ENCODE measurements at places on chromosomes 5 and 9. TPM values are rescaled to one million over a fixed set of nuclear protein-coding genes. Genes with fewer than 3 reads are reported as not detected.

DNA sequence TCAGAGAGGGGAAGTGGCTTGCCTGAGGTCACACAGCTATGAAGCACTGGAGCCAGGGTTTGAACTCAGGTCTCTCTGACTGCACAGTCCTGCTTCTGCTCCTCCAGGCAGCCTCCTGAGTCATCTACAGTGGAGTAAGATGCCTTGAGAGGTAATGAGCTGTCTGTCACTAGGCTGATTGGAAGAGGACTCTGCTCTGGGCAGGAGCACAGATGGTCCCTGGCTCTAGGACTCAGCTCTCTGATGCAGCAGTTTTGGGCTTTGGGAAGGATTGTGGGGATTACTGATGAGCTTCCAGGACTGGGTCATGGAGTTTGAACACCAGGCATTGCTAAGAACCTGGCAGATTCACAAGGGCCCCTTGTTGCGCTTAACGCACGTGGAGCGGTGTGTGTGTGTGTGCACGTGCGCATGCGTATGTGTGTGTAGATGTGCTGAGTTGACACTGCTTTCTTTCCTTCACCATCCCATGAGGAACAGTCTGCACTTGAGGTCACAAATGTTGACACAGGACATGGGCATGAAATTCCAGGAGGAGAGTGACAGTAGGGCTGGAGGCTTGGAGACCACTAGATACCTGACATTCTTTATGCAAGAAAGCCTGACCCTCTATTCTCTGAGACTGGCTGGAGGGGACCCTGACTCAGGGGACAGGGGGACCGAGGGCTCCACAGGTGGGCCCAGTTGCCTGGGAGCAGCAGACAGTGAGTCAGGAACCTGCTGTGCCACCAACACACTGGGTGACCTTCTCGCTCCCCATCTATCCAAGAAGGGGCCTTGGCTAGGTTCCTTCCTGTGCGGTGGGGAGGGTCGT, 170.5 kb downstream of the RGS3 start:
- H3K4me3 ChIP-seq = no peak overlapping the region
- no peak overlapping the region for H3K27ac ChIP-seq
- no peak for DNase-seq
- no peaks in the 10 kb centered on the region for H3K27me3 ChIP-seq

GRCh38 chr9:131391020-131391419, 2.9 kb upstream of the PRRC2B start:
- peaks cover 25% of the 10 kb centered on the region for H3K4me1 ChIP-seq
- no peak overlapping the region for H3K27ac ChIP-seq
- no peak overlapping the region for H3K4me3 ChIP-seq
- DNase-seq = peak; percentile 60

- no peaks in the 10 kb centered on the region for H3K36me3 ChIP-seq
- no peak overlapping the region for H3K4me3 ChIP-seq
- peaks cover 29% of the 10 kb centered on the region for H3K27me3 ChIP-seq
- no peak for DNase-seq
Observed at GRCh38 chr5:73183481-73183891, 10.5 kb downstream of the TMEM174 start.

GRCh38 chr9:129781981-129782380, 21.0 kb upstream of the TOR1B start:
- no peak overlapping the region for H3K27ac ChIP-seq
- H3K4me3 ChIP-seq = no peak overlapping the region
- H3K4me1 ChIP-seq = peaks cover 12% of the 10 kb centered on the region

GRCh38 chr5:17852740-17853139, 218.5 kb downstream of the TAF11L14 start:
- H3K27ac ChIP-seq = no peak overlapping the region
- H3K27me3 ChIP-seq = no peaks in the 10 kb centered on the region
- no peaks in the 10 kb centered on the region for H3K36me3 ChIP-seq
- no peak overlapping the region for H3K4me3 ChIP-seq
- H3K4me1 ChIP-seq = no peaks in the 10 kb centered on the region

- no peak overlapping the region for H3K4me3 ChIP-seq
- H3K36me3 ChIP-seq = no peaks in the 10 kb centered on the region
- no peak for DNase-seq
- no peak overlapping the region for H3K27ac ChIP-seq
Observed at GRCh38 chr5:32814141-32814540, 103.0 kb downstream of the NPR3 start.

DNA sequence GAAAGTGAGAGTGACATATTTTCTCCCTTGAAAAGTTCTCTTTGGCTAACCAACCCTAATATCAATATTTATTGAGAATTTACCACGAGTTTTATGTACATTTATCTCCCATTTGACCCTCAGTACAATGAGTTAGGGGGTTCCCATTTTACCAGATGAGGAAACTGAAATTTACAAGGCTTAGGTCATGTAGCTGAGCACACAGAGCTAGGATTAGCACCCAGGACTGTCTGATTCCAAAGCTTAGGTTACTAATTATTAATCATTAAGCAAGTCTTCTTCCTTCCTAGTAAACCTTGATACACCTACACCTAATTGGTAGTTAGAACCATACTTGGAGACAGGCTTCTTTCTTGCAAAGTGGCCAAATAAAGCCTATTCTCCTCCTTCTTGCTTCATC, 12.2 kb downstream of the SLC1A1 start:
- no peak overlapping the region for H3K27ac ChIP-seq
- DNase-seq = no peak
- H3K27me3 ChIP-seq = no peaks in the 10 kb centered on the region
- H3K4me3 ChIP-seq = no peak overlapping the region
- no peaks in the 10 kb centered on the region for H3K4me1 ChIP-seq

DNA sequence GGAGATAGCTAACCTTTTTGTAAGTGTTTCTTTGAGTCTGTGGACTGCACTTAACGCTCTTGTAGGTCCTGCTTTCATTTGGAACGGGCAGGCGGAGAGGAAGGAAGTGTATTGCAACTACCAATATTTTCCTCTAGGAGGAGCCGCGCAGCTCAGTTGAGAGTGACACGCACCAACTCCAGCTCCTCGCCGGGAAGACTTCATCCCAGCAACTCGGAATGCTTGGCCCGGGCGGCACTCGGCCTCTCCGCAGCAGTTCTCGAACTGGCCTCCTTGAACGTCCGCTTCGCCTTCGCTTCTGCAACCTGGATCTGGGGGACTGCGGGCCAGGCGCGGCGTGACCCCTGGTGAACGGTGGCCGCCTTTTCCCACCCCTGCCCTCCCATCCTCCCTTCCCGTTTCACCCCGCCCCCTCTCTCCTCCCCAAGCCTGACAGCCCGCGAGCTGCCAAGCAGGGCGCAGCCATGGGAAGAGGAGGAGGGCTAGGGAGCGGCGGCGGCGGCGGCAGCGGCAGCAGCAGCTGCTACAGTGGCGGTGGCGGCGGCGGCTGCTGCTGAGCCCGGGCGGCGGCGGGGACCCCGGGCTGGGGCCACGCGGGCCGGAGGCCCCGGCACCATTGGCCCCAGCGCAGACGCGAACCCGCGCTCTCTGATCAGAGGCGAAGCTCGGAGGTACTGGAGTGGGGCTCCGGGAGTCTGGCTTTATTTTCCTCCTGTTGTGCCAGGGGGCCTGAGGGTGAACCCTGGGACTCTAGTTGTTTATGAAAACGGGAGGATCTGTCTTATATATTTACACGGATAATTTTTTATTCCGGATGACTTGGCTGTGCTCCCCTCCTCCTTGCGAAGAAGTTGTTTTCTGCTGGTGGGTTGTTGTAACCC, at the start of gene GHR:
Gene GHR, plus strand, starts transcription at position 155 of the 881 bp plus-strand sequence. CDS start 142,436 bp downstream, outside the sequence.
- H3K4me3 ChIP-seq = peak within 1 kb of the TSS; percentile 63
- no peaks in the 10 kb centered on the region for H3K27me3 ChIP-seq
- peak within 1 kb of the TSS; percentile 62 for H3K27ac ChIP-seq
- peaks cover 30% of the 10 kb centered on the region for H3K4me1 ChIP-seq
- no peaks in the 10 kb centered on the region for H3K36me3 ChIP-seq

DNA sequence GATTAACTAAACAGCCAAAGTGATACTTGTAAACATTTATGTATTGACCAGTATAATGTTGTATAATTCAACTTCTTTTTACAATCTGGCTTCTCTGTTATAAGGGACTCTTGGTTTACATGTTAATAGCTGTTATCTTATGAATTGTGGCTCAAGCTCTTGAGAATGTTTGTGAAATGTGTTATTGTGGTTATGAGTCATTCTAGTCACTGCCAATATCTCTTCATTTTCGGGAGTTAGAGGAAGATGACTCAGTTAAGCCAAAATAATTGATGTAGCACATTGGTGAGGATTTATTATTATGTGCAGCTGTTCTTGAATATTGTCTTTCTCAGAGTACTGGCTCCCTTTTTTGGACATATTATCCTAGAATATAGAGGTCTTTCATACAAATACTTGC, 655.2 kb upstream of the RIOK2 start:
- H3K27me3 ChIP-seq = no peaks in the 10 kb centered on the region
- no peak overlapping the region for H3K4me3 ChIP-seq
- H3K27ac ChIP-seq = no peak overlapping the region
- H3K36me3 ChIP-seq = no peaks in the 10 kb centered on the region
- no peak for DNase-seq
- no peaks in the 10 kb centered on the region for H3K4me1 ChIP-seq

GRCh38 chr9:90722071-90722470, 79.4 kb upstream of the DIRAS2 start:
- H3K4me3 ChIP-seq = no peak overlapping the region
- H3K36me3 ChIP-seq = no peaks in the 10 kb centered on the region
- DNase-seq = peak; percentile 17
- no peak overlapping the region for H3K27ac ChIP-seq

DNA sequence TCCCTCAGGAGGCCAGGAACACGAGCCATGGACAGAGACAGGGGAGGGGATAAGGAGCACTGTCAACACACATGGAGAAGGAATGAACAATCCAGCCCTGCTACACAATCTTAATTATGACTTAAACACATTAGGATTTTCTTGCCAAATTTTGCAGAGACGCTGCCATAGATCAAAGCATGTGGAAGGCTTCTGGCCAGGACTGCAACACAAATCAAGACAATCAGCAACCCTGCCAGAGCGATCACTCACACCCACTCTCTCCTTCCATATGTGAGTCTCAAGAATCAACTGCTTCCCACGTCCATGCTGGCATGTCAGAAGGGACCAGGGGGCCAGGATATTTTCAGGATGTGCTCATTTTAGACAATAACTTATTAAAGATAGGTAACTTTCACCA, 85.6 kb downstream of the ROR2 start:
- no peak overlapping the region for H3K4me3 ChIP-seq
- H3K27ac ChIP-seq = no peak overlapping the region

GRCh38 chr5:152631221-152631620, 226.1 kb upstream of the NMUR2 start:
- H3K4me1 ChIP-seq = no peaks in the 10 kb centered on the region
- H3K36me3 ChIP-seq = no peaks in the 10 kb centered on the region

GRCh38 chr5:6391151-6391550, 12.8 kb upstream of the MED10 start:
- no peak overlapping the region for H3K4me3 ChIP-seq
- no peaks in the 10 kb centered on the region for H3K36me3 ChIP-seq
- DNase-seq = no peak
- no peaks in the 10 kb centered on the region for H3K27me3 ChIP-seq
- H3K27ac ChIP-seq = no peak overlapping the region

GRCh38 chr9:101126556-101126955, 98.0 kb downstream of the PLPPR1 start:
- DNase-seq = no peak
- no peaks in the 10 kb centered on the region for H3K27me3 ChIP-seq
- no peaks in the 10 kb centered on the region for H3K36me3 ChIP-seq
- no peak overlapping the region for H3K4me3 ChIP-seq

- peak within 1 kb of the TSS; percentile 94 for H3K27ac ChIP-seq
- H3K27me3 ChIP-seq = no peaks in the 10 kb centered on the region
- peaks cover 22% of the 10 kb centered on the region for H3K36me3 ChIP-seq
- H3K4me3 ChIP-seq = peak within 1 kb of the TSS; percentile 88
- DNase-seq = peak; percentile 88
Observed at GRCh38 chr5:177133096-177133852, at the start of gene NSD1. Gene NSD1 (plus strand): TSS chr5:177133773. CDS start chr5:177135104, 1,331 bp downstream.

DNA sequence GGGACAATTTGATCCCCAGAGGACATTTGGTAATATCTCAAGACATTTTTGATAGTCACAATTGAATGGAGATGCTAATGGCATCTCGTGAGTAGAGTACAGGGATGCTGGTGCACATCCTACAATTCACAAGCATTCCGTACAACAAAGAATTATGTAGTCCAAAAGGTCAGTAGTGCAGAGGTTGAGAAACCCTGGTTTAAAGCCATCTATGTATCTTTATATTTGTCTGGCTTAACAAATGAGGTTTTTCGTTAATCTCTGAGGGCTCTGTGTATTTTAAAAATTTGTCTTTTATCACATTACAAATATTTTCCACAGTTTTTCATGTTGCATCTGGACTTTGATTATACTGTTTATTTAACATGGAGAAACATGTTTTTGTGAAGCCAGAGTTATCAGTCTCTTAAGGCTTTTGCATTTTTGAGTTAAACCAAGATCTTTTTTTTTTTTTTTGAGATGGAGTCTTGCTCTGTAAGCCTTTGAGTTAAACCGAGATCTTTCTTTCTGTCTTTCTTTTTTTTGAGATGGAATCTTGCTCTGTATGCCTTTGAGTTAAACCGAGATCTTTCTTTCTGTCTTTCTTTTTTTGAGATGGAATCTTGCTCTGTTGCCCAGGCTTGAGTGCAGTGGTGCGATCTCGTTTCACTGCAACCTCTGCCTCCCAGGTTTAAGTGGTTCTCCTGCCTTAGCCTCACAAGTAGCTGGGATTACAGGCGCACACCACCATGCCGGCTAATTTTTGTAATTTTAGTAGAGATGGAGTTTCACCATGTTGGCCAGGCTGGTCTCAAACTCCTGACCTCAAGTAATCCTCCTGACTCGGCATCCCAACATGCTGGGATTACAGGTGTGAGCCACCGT, 2.8 kb downstream of the HSDL2 start:
- H3K36me3 ChIP-seq = no peaks in the 10 kb centered on the region
- H3K4me1 ChIP-seq = peaks cover 24% of the 10 kb centered on the region

Gene CYLC2
- not detected for total RNA-seq

Gene FAM151B
- total RNA-seq = 6.2 TPM

Gene TMEM215
- total RNA-seq = not detected

Gene ADGRD2
- total RNA-seq = not detected

Gene PDZD2
- 6.7 TPM for total RNA-seq

Gene SPARC
- 1,348 TPM for total RNA-seq

Gene CKMT2
- 86.2 TPM for total RNA-seq

Gene CYSRT1
- not detected for total RNA-seq

Gene SEMA4D
- 28.8 TPM for total RNA-seq
